ENCODE measurements at places on chromosomes 7 and 10.

GRCh38 chr10:21673668-21674067, 139.6 kb downstream of the MLLT10 start:
- no peak for DNase-seq

GRCh38 chr10:51920672-51921071, 221.3 kb upstream of the CSTF2T start:
- no peak for DNase-seq

DNA sequence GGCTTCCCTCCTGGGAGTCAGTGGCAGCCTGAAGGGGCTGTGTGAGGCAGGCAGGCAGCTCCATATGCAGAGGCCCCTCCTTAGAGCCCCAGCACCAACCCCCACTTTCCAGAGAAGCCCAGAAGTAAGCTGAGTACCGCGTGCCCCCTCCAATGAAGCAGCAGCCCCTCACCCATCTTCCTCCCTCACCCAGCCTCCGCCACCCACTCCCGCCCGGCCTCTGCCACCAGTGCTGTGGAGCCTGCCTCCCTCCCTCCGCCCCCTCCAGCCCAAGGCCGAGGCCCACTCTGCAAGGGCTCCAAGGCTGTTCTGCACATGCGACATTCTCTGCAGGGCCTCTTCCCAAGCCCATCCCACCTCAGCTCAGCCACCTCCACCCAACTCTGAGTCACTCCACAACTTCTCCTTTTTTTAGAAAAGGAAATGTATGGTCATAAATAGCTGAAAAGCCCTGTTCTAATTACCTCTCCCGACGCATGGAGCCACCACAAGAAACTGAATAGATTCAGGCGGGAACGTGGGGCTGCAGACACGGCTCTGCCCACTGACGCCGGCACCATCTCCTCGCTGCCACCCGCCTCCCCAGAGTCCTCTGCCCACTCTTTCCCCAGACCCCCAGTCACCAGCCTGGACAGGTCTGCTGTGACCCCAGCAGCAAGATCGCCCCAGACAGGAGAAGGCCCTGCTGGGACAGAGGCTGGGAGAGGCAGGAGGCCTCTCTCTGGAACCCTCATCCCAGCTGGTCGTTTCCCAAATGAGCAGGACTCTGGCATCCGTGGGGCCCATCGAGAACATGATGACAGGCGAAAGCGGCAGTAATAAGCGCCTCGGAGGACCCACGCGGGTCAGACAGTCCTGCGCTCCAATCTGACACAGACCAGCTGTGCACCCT, 213.9 kb downstream of the MAD1L1 start:
- DNase-seq: peak; percentile 81

GRCh38 chr7:128059143-128059988, 28.1 kb upstream of the LRRC4 start:
- no peak for DNase-seq

- no peak for DNase-seq
These were observed 495.2 kb upstream of the ADARB2 start for GRCh38 chr10:2232479-2232878.

- DNase-seq: no peak
These were observed 10.6 kb downstream of the ZC3HC1 start for GRCh38 chr7:130040576-130040975.

GRCh38 chr10:13652860-13653259, 66.1 kb downstream of the PRPF18 start:
- no peak for DNase-seq

DNA sequence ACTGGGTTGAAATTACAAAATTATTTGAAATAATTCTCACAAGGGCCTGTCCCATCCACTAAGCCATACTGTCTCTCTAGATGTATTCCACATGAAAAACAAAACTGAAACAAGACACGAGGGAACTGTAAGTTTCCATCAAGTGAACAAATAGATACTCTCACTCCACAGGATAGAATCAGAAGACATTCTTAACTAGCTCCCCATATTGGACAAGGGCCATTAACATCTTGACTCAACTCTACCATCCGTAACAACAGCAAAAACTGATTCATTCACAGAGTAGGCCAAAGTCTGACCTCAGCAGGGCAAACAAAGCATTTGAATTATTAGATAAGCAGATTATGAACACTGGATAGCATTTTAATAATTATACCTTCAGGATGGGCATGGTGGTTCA, 29.1 kb downstream of the UBE2H start:
- no peak for DNase-seq

DNA sequence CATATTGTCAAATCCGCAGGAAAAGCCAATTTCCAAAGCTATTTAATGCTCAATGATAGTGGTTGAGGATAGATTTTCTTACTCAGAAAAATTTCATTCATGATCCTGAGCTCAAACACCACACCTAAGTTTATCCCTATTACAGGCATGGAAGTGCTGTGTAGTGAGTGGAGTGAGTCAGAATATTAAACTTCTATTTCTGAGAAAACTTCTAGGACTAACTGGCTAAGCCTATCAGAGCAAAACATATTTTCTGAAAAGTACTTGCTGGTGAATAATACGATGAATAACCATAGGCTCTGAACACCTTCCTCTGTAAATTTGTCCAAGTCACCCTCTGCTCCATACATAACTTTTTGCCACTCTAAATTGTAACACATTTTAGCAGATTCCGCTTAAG, 221.5 kb downstream of the SUGCT start:
- no peak for DNase-seq

DNA sequence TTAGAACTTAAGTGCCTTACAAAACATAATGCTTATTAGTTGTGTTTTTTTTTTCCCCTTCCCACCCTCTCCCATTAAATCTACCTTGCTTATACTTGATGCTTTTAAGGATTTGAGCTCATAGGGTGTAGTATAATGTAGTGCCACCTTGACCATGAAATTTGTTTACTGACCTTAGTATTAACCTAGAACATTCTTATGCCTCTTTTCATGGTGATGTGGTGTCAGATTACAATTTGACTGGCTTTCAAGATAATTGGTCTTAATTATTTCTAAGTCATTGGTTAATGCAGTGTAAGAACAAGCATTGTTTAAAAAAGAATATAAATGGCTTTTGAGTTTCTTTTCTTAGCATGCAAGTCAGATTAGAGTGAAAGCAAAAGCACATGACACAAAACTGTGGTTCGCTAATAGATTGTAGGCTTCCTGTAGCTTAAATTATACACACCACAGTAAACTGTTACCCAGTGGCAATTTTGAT, 61.8 kb downstream of the ADD3 start:
- no peak for DNase-seq

- DNase-seq: no peak
These were observed 163.6 kb downstream of the CDK14 start for GRCh38 chr7:90759710-90760109.

GRCh38 chr10:128522551-128523308, 396.5 kb upstream of the MKI67 start:
- DNase-seq: no peak

DNA sequence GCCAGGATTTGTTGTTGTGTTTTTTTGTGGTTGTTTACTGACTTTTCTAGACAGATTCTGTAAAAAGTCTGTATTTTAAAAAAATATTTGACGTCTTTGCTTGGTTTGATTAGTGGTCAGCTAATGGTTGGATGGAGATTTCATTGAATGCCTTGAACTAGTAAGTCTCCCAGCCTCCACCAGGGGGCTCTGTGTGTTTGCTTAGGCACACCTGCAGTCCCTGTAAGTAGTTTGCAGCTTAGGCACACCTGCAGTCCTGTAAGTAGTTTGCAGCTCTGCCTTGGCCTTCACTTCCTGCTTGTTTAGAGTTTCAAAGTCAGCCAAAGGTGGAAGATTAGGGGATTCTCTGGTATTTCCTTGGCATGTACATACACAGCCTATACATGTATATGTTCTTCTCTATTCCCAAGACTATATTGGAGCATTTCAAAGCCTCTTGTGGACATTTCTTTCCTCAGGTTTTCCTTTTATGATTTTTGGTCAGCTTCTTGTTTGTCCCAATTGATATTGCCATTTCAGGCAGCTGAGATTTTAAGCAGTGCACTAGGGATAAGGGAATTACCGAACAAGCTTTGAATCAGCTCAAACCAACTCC, 101.6 kb downstream of the CCSER2 start:
- peak; percentile 57 for DNase-seq

DNA sequence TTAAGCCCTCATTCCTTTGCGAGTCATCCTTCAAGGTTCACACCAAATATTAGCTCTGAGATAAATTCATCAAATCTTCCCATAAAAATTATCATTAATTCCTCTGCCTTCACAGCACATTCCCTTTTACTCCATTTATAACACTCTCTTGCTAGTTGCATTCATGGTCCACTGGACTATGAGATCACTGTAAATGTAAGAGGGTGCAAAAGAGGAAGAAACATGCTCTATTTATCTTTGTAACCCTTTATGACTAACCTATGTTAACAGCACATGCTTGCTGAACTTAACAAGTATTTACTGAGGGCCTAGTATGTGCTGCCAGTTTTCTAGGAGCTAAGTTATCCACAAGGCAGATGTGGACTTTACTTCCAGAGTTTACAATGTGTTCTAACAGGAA, 86.7 kb upstream of the TMEM168 start:
- DNase-seq: no peak

DNA sequence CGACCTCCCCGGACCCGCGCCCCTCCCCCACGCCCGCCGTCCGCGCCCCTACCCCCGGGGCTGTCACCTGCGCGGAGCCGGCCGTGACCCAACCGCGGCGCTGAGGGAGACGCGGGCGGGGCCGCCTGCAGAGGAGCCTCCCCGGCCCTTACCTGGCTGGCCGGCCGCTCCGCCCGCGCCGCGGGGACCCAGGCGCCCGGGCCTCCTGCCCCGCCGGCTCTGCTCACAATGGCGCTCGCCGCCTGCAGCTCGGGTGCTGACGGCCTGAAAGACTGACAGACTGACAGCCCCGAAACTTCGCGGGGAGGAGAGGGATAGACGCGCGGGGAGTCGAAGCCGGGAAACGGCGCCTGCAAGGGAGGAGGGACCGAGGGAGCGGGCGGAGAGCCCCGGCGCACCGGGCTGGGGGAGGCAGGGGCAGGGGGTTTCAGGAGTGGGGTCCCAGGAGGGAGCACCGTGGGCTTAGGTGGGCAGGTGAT, 393 bp downstream of the ZNF467 start:
- DNase-seq: peak; percentile 78

- DNase-seq: no peak
These were observed 76.2 kb upstream of the KIF5B start for GRCh38 chr10:32132357-32132946.

DNA sequence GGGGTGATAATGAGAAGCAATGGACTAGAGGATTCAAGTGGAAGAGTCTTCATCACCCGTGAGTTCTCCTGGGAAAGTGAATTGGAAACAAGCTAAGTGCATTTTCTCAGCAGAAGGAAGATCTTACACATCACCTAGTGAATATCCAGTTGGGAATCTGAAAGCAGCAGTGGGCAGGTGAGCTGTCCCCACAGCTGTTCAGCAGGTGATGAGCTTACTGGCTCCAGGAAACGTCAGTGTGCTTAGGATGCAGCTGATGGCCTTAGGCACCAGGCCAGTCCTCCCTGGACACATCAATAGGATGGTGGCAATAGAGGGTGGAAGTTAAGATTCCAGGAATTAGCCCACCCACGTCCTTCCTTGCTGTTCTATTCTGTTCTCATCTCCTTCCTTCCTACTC, 66.7 kb downstream of the NOD1 start:
- DNase-seq: no peak

DNA sequence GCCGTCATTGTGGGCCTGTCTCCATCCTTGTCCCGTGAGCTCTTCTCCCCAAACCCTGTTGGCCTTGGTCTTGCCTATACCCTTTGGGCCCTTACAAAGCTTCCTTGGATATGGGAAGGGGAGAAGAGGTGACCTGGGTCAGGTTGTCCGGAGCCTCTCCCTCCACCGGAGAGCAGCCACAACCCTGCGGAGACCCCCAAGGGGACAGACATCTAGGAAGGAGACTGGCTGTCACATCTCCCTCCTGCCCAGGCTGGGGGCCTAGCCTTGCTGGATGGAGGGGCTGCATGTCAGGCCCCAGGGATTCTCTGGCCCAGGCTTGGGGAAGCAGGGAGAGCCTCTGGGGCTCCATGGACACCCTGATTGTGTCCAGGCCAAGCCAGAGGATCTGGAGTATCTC, 11.8 kb downstream of the NACAD start:
- peak; percentile 63 for DNase-seq

GRCh38 chr10:128063736-128064107, 62.5 kb downstream of the MKI67 start:
- no peak for DNase-seq
